ENCODE measurements at places on chromosomes 4 and X. TPM values are rescaled to one million over a fixed set of nuclear protein-coding genes. Genes with fewer than 3 reads are reported as not detected.

- DNase-seq = no peak
Observed at GRCh38 chrX:8657883-8658282, 74.1 kb downstream of the ANOS1 start.

DNA sequence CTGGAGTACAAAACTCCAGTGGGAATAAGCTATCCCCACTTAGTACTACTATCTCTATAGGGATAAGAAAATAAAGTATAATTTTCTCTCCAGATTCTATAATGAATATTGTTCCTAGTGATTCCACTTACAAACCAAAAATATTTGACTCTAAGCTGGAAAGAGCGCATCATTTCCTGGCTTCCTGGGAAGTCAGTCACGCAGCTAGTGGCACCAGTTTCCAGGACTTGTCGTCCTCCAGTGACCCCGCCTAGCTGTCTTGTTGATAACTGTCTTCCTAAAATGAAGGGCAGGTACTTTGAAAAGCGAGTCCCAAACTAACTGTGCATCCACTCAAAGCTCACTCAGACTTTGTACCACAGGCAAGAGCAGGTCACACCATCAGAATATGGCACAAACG lies 39.3 kb downstream of the LNX1 start:
- DNase-seq = no peak

DNA sequence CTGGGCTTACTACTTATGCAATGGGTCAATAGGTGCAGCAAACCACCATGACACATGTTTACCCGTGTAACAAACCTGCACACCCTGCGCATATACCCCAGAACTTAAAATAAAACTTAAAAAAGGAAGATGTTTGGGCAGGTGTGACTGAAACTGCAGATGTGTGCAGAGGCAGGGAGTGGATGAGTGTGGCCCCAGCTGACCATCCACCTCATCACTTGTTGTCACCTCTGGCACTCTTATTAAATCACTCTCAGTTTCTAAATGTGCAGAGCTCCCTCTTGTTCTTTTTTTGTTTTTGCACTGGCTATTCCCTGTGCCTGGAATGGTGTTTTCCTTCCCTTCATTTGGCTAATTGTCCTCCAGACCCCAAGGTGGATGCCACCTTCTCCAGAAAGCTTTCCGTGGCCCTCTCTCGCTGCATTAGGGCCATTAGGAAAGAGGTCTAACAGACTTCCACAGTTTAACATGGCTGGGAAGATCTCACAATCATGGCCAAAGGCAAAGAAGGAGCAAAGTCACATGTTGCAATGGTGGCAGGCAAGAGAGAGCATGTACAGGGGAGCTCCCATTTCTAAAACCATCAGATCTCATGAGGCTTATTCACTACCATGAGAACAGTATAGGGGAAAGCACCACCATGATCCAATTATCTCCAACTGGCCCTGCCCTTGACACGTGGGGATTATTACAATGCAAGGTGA lies 58.5 kb downstream of the SLC2A9 start:
- DNase-seq = no peak

DNA sequence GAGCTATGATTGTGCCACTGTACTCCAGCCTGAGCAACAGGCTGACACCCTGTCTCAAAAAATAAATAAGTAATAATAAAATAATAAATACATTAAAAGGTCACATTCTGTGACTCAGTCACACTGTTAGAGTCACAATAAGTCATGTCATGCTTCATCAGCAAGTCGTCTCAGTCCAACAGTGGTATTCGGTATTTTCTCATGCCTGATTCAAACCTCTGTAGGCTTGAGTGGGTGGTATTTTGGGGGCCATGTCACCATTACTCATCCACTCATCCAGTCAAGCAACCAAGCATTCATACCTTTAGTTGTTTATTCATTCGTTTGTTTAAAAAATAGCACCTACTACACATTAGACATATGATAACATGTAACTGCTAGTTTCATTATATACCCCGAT lies 46.9 kb downstream of the SUPT20HL2 start:
- DNase-seq = peak; percentile 44

GRCh38 chrX:14420841-14421240 lies 108.5 kb upstream of the GLRA2 start:
- no peak for DNase-seq

- DNase-seq = no peak
Observed at GRCh38 chrX:148904421-148905111, 404.1 kb downstream of the AFF2 start.

DNA sequence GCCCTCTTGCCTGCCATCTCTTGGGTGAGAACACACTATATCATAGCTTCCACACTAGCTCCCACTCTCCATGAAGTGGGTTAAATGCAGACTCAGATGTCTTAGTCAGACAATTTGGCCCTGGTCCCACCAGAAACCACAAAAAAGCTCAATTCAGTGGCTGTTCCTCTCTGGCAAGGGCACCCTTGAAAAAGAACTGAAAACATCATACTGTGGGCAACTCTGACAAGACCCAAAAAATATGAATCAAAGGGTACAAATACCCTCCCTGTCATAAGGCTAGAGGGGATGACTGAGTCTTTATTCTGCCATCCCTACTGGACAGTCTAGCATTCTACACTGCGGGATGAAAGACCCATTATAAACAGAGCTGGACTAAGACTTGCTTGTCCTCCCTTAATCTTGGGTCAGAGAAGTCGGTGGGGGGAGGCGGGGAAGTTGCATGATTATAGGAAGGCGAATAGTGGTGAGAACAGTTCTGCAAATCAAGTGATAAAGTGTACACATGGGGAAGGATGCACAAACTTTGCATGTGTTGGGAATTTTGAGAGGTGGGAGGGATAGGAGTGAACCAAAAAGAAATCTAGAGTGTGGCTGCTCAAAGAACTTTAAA lies 172.1 kb downstream of the OPHN1 start:
- DNase-seq = peak; percentile 20

GRCh38 chr4:128596115-128596514 lies 213.4 kb upstream of the JADE1 start:
- DNase-seq = no peak

DNA sequence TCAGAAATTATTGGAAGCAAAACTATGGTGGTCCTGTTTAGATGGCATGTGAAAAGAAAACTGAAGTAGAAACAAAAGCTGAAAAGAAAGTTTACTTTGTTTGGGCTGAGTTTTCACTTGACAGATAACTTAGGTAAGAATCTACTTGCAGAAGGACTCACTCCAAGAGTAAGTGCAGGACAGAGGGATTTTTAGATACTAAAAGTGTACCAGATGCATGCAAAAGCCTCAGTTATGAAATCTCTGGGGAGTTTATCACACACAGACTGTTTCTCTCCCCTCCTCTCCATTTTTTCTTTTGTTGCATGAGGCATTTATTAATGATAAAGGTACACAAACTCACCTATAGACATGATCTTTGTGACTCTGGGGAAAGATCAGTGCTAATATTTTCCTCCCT lies 127.5 kb upstream of the GIMD1 start:
- DNase-seq = no peak

DNA sequence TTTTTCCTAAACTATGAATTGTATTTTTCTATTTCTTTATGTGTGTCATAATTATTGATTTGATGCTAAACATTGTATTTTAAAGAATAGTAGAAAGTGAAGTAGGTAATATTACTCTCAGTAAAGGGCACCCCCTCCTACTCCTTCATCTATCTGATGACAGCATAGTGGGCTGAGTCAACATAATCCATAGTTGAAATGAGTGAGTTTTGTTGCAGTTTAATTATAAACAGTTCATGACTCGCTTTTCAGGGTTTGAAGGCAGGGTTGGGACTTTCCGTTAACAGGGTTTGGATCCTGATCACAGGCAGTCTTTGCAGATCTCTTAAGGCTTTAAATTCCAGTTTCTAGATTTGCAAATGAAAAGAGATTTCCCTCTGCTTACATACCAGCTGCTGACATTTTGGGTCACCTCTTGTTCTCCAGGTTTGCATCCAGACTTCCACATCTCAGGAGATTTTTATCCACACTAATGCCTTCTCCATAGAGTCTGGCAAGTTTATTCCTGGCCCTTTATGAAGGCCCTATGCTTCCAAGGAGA lies 54.0 kb upstream of the TACR3 start:
- DNase-seq = no peak

Gene RHOXF2
- not detected for total RNA-seq

Gene HSFX1
- total RNA-seq = under 0.01 TPM

Gene DCX
- not detected for total RNA-seq

Gene KLHL34
- not detected for total RNA-seq

Gene MAP7D2
- under 0.01 TPM for total RNA-seq

Gene RRAGB
- total RNA-seq = 9.1 TPM

Gene PLAC8
- not detected for total RNA-seq

Gene TDO2
- total RNA-seq = 0.28 TPM

Gene TLR8
- not detected for total RNA-seq

Gene TNMD
- not detected for total RNA-seq
